ENCODE measurements at places on chromosomes 1 and 21.

DNA sequence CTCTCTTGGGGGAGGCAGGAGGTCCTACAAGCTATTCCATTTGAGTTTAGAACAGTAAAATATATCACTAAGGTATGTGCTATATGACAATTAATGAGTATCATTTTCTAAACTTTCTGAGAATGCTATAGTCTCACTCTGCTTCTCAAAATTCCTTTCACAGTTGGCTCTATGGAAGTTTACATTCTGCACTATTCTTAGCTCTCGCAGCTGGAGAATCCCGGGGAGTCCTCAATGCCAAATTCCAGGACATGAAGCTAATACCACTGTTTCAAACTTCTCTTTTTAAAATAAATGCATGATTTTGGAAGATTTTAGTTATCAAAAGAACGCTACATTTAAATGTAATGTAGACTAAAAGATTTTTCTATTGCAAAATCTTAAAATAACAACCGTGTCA, 22.4 kb upstream of the PALMD start:
- no peak for DNase-seq

- no peak for DNase-seq
These were observed 127.3 kb downstream of the CAMTA1 start for GRCh38 chr1:6912518-6912917.

GRCh38 chr1:10663678-10664035, 132.8 kb downstream of the CASZ1 start:
- DNase-seq = peak; percentile 93

DNA sequence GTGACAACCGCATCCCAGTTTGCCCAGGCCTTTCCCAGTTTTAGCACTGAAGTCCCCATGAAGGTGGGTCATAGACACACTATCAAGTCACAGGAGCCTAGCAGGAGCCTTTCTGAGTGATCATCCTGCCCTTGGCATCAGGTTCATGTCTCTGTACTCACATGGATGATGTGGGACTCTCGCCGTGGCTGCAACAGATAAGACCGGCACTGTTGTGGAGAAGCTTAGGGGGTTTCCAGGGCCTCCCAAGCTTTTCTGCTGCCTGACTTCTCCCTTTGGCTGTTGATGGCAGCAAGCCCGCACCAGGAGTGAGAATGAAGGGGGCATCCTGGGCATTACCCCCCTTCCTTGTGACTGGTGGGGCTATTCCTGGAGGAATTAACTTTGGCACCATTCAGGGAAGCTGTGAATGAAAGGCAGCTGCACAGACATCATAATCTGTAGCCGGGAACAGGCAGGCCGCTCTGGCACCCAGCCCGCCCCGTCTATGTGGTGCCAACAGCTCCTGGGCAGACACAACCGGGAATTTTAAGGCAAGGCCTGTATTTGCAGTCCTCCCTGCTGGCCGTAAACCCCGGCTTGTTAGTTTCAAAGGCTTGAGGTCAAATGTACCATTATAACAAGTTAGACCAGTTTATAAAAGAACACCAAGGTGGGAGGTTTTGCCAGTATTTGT, 148.6 kb downstream of the HUNK start:
- DNase-seq = no peak

DNA sequence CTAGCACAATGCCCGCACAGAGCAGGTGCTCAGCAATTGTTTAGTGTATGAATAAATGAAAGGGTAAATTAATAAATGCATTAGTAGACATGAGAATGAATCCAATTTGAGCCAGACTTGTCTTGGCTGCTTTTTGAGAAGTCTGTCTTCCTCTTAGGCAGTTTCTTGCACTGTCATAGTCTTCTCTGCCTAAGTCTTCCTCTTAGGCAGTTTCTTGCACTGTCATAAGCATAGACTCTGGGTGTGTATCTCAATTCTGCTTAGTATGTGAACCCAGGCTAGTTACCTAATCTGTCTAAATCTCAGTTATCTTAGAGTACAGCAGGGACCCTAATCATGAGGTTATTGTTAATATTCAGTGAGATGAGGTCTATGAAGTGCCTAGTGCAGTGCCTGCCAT, 27.2 kb downstream of the NHLH2 start:
- no peak for DNase-seq

- no peak for DNase-seq
These were observed 185.2 kb downstream of the LEPR start for GRCh38 chr1:65605621-65606020.

DNA sequence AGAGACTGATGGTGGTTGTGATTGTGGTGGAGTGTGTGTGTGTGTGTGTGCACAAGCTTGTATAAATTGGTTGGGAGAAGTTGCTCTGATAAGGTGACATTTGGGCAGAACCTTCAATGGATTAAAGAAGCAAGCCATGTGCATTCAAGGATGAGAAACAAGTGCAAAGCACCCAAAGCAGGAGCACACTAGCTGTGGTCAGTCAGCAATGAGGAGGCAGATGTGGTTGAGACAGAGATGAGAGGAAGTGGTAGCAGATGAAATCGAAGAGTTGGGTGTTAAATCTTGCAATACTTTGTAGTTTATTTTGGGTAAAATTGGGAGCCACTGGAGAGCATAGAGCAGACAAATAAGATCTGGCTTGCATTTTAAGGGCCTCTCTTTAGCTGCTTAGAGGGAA, 4.4 kb upstream of the PGBD5 start:
- no peak for DNase-seq

GRCh38 chr1:64581135-64581842, 111.4 kb downstream of the CACHD1 start:
- DNase-seq = no peak

- no peak for DNase-seq
These were observed 4.3 kb downstream of the MAN1A2 start for GRCh38 chr1:117371441-117372151.

DNA sequence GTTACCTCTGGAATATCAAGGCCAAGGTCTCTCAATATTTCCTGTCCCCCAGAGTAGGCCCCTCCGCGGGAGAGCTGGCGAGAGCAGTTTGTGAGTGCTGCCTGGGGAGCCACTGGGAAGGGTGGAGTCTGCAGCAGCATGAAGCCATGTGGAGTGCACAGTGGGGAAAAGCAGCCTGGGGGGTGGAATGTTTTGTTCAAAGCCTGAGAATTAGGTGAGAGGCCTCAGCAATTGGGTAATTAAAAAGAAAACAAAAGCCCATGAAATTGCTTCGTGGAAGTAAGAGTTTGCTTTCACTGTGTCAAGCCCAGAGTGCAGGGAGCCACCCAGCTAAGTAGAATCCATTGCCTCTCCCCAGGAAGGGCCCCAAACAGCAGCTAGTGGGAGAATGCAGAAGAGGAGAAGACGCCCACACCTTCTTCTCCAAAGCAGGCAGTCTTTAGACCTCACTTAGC, 30.2 kb upstream of the DISC1 start:
- no peak for DNase-seq

DNA sequence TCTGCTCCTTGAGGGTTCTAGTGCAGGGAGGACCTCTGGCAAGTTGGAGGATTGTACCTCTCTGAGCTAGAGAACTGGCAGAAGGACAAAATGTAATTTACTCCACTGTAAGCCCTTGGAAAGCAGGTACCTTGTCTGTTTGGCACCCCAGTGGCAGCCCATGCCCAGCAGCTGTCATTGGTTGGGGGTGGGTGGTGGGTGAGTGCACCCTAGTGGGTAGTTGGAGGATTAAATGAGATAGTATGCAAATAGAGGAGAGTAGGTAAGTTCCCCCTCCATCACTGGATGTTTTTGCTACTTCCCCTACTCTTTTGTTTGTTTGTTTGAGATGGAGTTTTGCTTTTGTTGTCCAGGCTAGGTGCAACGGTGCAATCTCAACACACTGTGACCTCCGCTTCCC, 69.8 kb downstream of the RYR2 start:
- DNase-seq = no peak

GRCh38 chr21:36384885-36385232, 333 bp upstream of the CHAF1B start:
- no peak for DNase-seq

DNA sequence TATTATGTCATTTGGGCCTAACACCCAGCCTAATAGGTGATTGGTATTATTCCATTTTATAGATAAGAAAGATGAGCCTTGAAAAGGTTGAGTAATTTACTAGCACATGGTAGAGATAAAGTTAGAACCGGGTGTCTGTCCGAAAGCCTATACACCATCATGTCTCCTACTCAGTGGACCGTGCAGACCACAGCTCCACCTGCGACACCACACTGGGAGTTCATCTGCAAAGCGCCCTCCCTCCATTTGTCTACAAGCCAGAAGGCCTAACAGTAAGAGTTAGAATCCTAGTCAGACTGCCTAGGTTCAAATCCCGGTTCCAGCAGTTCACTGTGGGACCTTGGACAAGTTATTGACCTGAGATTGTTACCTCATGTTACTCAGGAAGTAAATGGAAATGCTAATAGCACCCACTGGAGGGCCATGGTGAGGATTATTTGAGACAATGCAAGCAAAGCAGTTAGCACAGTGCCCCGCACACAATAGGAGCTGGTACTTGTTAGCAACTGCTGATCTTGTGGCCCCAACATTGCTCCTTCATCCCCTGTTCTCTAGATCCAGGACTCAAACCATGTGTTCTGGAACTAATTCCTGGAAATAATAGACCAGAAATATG, 20.5 kb downstream of the ARMH1 start:
- no peak for DNase-seq

DNA sequence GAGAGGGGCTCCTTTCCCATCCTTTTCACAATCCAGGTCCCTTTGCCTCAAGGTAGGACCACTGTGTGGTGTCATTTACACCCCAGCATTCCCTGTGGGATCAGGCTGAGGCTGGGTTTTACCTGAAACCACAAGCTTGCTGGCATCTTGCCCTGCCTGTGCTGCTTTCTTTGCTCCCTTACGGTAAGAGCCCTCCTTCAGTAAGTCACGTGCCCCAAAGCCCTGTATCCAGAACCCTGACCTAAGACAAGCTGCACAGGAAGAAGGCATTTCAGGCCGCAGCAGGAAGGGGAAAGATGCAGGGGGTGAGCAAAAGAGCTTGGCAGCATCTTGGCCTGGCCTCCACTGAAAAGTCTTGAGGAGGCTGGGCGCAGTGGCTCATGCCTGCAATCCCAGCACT, 58.4 kb downstream of the KLHDC7A start:
- no peak for DNase-seq

DNA sequence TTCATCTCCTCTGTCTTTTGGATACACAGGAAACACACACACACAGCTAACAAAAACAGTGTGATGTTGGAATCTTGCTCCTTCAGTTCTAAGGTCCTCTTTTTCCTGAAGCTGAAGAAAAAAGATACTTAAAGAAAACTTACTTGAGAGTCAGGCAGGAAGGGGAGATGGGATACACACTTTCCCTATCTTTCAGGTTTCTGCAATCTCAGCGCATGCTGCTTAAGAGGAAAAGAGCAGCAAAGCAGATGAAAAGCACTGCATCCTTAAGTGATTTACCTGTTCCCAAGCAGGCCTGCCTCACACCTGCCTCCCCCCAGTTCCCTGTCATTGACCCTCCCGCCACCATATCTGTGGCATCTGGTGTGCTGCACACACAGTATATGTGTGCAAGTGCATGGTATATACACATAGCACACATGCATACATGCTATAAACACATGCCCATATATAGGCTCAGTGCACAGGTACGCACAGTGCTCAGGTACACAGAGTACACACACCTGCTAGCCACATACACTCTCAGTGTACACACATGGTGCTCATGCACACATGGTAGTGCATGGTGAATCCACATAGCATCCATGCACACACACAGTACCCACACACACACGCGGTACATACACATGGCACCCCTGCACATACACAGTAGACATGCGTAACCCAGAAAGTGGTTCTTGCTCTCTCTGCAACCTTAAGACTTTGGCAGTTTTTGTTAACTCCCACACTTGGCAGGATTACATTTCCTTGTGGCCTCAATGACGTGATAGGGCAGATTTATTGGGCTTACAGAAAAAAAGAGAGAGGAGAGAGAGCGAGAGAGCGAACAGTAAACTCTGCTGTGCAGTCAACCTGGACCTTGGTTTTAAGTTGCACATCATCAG, 166.9 kb downstream of the TOMM20 start:
- DNase-seq = no peak

DNA sequence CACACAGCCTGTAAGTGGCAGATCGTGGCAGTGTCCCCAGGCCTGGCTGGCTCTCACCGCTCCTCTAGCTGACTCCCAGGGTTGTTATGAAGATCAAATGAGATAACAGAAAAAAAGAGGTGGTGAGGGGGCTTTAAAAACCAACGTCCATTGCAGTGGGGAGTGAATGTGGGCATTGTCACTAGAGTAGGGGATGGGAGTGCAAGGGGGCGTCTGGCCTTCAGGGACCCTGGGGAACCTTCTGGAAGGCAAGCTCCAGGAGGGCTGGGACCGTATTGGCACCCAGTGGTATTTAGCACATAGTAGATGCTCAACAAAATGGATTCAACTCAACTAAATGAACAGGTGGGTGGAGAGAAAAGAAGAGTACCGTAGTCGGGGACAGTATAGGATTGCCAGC, 3.4 kb downstream of the PLA2G2D start:
- no peak for DNase-seq

DNA sequence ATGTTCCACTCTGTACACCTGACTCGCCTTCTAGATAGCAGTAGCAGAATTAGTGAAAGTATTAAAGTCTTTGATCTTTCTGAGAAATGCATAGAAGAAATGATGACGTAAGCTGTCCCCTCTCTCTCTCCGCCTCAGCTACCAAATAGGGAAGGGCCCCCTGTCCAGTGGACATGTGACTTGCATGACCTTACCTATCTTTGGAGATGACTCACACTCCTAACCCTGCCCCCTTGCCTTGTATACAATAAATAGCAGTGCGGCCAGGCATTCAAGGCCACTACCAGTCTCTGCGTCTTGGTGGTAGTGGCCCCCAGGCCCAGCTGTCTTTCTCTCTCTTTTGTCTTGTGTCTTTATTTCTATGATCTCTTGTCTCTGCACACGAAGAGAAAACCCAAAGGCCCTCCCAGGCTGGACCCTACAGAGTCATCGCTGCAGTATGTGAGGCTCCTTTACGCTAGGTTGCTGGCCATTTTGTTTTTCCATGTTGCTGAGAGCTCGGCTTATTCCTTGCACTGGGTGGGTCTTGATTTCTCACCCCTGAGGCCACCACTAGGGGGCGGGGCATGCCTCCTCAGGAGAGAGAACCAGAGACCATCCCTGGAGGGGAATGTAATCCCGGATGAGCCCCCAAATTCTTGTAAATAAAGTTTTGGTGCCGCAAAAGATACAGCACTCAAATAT, 16.0 kb upstream of the ZBTB8B start:
- DNase-seq = no peak

DNA sequence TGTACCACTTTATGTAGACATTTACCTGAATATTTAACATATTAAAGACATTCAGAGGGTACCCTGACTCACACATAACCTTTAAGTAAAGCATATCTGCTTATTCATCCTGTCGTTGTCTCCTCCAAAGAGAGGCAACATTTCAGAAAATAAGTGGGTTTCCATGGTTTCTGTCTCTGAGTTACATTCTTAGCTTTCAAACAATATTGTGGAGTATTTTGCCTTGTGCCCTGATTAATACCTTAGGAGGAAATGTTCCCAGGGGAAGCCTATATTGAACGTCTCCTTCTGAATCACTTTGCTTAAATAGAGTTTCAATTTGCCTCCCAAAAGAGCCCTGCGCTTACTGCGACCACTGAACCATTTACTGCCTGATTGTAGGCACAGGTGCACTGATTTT, 26.1 kb downstream of the PALMD start:
- no peak for DNase-seq

GRCh38 chr1:108601708-108602410, 42.0 kb downstream of the EEIG2 start:
- no peak for DNase-seq

GRCh38 chr1:201456499-201457309, 12.3 kb downstream of the PHLDA3 start:
- DNase-seq = no peak

- DNase-seq = no peak
These were observed 13.2 kb downstream of the TMEM81 start for GRCh38 chr1:205071028-205071409.

GRCh38 chr1:23184212-23184934, 15.7 kb upstream of the LUZP1 start:
- DNase-seq = no peak
